ENCODE measurements at places on chromosomes 12 and 14.

DNA sequence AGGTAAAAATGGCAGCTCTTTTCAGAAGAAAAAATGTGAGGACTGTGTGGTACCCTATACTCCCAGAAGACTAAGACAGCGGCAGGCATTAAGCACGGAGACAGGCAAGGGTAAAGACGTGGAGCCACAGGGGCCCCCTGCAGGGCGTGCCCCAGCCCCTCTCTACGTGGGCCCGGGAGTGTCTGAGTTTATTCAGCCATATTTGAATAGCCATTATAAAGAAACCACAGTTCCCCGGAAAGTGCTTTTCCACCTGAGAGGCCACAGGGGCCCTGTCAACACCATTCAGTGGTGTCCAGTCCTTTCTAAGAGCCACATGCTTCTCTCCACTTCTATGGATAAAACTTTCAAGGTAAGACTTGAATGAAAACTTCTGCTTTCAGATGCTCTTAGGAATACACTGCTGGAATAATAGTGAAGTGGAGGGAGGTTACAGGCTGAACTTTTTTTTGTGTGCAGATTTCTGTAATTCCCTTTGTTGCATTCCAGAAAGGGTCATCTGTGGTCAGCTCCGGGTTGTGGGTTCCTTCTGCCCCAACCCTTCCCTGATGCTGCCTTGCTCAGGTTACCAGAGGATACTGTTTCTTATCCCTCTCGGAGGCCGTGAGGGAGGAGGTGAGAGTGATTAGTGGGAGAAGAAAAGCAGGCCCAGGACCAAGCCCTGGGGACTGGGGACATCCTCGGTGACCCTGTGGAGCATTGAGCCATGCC lies 58.4 kb downstream of the SLC25A47 start:
- DNase-seq: no peak

- no peak for DNase-seq
These were observed 7.5 kb downstream of the UBR7 start for GRCh38 chr14:93214598-93214997.

DNA sequence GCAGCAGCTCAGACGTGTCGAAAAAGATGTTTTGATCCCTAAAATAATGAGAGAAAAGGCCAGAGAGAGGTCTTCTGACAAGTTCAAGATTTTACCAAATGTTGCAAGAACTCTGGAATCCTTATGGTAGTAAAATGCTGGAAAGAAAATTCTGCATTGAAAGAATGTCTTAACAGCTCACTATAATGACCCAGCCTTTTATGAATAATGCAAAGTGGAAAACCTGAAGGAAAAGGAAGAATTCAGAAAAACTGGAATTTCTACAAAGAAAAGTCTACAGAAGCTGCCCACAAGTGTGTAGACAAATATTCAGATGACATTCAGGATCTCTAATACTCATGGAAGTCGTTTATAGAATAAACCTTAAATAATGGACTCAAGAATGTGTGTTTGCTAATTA lies 1.8 kb upstream of the CCDC88C start:
- DNase-seq: no peak

- no peak for DNase-seq
These were observed 85.5 kb upstream of the ACTN1 start for GRCh38 chr14:69064596-69064995.

DNA sequence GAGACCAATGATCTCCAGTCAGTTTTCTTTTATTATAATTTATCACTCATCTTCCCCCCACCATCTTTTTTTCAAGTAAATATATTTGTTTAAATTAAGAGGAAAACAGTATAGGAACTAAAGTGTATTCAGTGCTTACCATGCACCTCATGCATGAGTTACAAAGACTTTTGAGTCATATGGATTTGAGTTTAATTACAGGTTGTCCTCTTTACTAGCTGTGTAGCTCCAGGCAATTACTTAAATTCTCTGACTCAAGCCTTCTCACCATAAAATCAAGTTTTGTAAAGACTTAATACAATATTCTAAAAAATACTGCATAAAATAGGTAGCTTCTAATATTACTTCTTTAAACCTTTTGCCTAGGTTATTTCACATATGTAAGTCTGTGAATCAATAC lies 251.3 kb downstream of the SLC16A7 start:
- no peak for DNase-seq

GRCh38 chr12:126404293-126404881 lies 1339.2 kb downstream of the AACS start:
- DNase-seq: no peak

DNA sequence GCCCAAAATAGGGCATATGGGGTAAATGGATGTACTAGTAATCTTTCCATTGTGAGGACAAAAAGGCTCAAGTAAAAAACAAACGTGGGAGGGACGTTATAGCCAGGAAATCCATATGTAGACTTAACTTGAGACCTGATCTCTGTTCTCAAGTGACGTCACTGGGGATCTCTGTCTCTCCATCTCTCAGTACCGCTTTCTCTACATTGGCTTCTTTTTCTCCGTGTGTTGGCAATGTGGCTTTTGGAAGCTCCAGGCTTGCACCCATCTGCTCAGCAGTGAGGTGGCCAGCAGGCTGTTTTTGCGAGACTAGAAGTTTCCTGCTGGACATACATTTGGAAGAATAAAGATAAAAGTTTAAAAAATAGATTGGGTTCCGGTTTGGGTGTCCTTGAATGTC lies 66.0 kb upstream of the NRXN3 start:
- DNase-seq: no peak

DNA sequence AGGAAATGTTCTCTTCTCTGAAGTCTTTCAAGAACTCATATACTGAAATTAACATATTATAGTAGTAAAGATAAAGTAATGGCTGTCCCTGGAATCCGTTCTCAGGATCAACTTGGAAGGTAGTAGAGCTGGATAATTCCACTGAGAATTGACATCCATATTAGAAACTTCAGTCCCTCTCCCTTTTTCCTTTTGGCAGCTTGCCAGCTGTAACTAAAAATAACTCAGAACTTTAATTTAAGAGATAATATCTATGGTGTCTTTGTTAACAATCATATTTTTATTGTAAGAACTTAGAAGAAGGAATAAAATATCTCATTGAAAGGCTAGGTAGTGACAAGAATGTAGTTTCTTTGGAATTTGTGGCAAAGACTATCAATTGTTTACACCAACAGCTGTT lies 61.4 kb upstream of the PLEKHA5 start:
- DNase-seq: no peak

GRCh38 chr12:119775246-119775895 lies 101.7 kb downstream of the CIT start:
- DNase-seq: no peak

DNA sequence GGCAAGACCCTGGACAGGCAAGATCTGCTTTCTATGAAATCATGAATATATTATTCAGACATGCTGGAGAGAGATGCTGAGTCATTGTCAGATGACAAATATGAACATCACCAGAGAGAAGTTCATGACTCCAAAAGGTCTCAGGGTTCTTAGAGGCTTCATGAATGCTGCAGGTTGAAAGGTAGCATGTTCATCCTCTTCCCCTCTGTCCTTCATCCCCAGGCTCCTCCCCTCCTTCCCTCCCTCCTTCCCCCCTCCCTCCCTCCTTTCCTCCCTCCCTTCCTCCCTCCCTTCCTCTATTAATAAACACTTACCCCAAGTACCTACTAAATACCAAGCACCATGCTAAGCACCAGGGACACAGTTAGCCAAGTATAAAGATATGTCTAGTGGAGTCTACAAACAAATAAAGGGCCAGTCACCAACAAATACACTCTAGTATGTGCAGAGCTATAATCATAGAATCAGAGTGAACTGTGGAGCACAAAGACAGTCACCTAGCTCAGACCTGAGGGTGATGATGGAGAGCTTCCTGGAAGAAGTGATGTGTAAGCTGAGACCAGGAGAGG lies 46.2 kb downstream of the RPH3A start:
- DNase-seq: no peak

- no peak for DNase-seq
These were observed 35.7 kb upstream of the BEGAIN start for GRCh38 chr14:100622708-100623485.

- no peak for DNase-seq
These were observed 91.8 kb upstream of the TMEM260 start for GRCh38 chr14:56487761-56488160.

- DNase-seq: no peak
These were observed 45.6 kb downstream of the GUCY2C start for GRCh38 chr12:14650789-14651188.

GRCh38 chr14:83071888-83072501 lies 1538.3 kb upstream of the SEL1L start:
- DNase-seq: no peak

DNA sequence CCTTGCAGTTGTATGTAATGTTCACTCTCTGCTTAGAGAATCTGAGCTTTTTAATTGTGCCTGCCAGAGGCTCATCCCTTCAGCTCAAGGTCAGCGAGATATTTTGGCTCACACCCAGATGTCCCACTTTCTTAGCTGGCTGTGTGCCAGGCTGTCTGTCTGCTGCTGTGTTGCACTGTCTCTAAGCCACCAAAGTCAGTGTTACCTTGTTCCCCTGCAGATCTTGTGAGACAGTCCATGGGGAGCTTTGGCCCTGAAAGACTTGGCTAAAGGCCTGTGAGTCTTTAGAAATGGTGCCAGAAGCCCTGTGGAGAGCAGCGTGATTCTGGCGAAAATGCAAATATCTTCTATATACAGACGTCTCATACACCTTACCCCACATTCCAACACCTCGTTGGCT lies 293.7 kb downstream of the TTC6 start:
- no peak for DNase-seq

DNA sequence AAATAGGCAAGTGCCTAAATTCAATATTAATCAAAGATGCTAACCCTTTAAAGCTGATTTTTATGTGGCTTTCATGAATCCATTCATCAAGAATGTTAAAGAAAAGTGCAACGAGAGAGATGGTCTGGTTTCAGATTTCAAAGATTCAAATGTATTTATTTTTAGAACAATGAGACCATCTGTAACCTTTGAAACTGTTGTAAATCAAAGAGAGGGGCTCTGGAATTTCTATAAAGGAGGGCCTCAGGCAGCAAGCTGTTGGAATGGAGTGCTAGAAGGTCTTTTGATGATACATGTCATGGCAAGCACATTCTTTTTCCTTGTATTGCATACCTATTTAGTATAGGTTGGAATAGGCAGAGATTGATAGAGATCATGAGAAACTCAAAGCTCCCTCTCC lies 433.0 kb downstream of the LRIG3 start:
- no peak for DNase-seq

- no peak for DNase-seq
These were observed 57.5 kb downstream of the ARHGAP5 start for GRCh38 chr14:32134448-32135097.

DNA sequence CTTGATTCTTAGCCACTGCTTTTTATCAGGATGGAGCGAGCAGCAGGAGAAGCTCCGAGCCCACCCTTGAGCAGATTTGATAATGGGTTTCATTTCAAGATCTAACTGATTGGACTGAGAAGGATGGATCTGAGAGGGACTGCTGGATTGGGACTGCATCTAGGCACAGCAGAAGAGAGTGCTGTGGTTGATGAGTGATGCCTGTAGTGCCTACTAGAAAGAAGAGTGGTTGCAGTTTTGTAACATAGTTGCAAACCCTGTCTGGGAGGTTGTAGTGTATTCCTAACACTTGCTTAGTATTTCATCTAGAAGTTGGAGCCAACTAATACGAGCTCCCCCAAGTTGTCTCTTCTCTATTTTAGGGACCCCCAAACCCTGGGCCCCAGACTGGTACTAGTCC lies 88.7 kb downstream of the ASCL1 start:
- no peak for DNase-seq

GRCh38 chr12:46557539-46558373 lies 185.2 kb upstream of the SLC38A2 start:
- DNase-seq: no peak

GRCh38 chr14:93648440-93649168 lies 139.7 kb downstream of the PRIMA1 start:
- DNase-seq: no peak

DNA sequence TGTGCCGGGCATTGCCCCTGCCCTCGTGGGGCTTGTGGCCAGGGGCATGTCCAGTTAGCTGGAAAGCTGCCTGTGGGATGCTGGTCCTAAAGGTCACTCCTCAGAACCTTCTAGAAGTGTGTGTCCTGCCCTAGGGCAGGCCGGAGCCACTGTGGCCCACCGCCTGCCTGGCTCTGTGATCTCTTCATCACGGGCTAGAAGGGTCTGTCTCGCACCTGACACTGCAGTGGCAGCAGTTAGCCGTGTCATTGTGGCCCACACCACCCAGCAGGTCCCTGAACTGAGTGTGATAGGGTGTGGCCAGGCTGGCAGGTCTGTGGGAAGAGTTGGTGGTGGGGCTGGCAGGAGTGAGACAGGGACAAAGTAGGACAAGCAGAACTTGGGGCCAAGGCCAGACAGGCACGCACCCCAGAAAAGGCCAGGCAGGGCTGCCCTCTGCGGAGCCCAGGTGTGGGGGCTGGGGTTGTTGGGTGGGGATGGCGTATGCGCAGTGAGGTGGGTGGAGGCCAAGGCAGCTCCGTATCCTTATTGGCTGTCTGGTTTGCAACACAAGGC lies 41.2 kb downstream of the ADGRD1 start:
- DNase-seq: no peak

DNA sequence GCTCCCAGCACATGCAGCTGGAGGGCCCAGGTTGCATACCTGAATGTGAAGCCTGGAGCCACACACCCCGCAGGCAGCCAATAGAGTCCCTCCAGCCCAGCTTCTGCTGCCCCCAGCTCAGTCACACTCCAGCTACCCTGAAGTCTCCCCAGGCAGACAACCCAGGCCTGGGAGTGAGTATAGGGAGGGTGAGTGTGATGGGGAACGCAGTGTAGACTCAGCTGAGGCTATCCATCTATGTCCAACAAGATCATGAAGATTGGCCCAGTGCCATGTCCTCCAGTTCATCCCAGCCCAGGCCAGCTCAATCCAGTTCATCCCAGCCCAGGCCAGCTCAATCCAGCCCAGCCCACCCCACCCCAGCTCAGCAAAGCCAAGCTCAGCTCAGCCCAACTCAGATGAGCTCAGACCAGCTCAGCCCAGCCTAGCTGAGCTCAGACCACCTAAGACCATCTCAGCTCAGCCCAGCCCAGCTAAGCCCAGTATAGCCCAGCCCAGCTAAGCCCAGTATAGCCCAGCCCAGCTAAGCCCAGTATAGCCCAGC lies 330.4 kb downstream of the TMEM121 start:
- no peak for DNase-seq

DNA sequence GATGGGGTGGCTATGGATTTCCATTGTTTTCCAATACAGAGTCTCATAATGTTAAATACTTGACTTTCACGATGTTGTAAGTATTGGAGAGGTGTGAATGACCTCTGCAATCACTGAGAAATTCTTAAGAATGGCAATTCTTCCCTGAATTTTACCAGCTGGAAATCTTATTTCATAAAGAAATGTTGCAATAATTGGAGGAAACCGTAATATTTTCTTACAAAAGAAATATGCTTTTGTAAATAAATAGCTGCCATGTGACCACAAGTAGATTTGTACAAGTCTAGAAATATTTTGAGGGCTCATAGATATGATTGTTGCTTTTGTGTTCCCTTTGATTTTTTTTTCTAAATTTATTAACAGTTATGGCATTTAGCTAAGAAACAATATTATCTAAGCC lies 308.7 kb upstream of the ATP2B1 start:
- no peak for DNase-seq

DNA sequence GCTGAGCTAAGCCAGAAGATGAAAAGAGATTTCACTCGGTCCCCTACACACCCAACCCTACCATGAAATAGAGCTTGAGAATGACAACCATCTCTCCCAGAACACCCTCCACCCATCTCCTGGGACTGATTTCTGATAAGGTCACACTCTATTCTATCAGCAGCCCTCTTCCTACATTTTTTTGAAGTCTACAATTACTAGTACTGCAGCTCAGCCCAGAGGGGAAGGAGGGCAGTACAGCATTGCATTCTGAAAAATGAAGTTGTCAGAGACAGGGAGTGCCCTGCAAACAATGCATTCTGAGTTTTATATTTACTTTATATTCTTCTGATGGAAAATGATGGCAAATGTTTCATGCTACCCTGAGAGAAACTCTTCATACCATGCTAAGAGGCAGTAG lies 318.5 kb downstream of the BCAT1 start:
- no peak for DNase-seq

All from CD4-positive, alpha-beta T cell treated with Interleukin-4 for 4 hours (primary cell).